ENCODE measurements at places on chromosomes 1 and 21.

GRCh38 chr1:214330715-214331114, 49.8 kb downstream of the SMYD2 start:
- no peak for DNase-seq

- no peak for DNase-seq
Measured at GRCh38 chr1:88079036-88079435, 605.0 kb upstream of the PKN2 start.

DNA sequence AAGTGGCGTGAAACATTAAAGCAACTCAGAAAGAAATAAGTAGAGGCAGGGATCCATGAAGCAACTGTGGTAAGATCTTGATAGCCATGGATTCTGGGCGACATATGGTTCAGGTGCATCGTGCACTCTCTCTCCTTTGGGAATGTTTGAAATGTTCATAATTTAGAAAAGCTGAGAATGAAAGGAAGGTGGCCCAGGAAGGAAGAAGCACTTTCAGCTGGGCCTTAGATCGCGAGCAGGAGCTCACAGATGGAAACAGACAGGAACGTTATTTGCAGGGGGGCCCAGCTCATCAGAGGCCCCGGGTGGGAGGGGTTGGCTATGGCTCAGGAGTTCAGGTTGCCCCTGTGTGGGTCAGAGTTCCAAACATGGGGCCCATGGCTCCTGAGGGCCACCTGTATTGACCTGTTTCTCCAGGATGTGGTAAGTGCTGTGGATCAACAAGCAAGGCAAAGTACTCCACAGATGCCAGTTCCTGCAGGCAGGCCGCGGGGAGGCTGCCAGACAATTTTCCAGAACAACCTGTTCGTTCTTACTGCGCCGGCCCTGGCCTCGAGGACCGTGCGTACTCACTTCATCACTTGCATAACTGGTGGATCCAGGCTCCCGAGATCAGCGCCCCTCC, 253.2 kb downstream of the TOMM20 start:
- no peak for DNase-seq

GRCh38 chr1:78035121-78035520, 10.6 kb upstream of the GIPC2 start:
- DNase-seq, result no peak

DNA sequence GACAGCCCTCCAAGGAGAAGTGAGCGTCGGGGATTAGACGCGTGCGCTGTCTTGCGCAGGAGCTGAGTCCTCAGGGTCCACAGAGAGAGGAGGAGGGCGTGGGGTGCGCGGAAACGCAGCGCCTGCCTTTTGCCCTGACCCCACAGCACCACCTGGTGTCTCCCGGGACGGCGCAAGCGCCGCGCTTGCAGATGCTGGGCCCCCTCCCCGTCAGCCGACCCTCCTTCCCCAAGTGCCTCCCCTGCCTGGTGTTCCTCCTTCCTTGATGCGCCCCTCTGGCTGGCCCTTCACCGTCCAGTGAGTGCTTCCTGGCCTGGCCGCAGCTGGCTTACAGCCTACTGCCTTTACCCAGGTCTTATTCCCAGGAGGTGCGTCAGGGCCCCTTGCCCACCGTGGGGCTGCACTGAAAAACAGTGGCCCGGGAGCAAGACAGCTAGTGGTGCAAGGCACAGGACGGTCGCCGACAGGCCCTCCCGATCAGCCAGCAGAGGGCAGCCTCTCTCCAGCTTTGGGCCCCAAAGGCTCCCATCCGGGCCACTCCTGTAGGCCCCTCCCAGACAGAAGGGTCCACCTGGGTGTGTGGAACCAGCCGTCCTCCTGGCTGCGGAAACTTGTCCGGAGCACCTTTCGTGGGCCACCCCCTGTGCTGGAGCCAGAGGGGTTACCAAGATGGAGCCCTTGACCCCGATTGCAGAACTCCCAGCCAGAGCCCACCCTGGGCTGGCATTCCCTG, 12.9 kb upstream of the PHLDA3 start:
- peak; percentile 68 for DNase-seq

DNA sequence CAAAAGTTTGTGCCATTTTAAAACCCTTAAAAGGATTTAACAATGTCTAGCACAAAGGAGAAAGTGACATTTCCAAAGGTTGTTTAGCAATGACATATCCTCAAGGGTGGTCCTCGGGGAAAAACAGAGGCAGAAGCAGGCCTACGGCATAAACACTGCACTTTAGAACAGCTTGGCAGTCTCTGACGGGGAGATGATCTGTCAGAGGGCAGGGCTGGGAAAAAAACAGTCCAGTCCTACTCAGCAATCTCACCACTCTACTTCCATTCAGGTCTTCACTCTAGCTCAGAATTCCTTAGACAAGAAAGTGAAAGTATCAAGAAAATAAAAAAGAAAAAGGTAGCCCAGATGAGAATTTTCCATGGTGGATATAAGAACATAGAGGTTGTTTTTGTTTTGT, 4.1 kb downstream of the CRYZ start:
- no peak for DNase-seq

- DNase-seq, result no peak
Measured at GRCh38 chr1:151540982-151541377, 871 bp downstream of the TUFT1 start.

DNA sequence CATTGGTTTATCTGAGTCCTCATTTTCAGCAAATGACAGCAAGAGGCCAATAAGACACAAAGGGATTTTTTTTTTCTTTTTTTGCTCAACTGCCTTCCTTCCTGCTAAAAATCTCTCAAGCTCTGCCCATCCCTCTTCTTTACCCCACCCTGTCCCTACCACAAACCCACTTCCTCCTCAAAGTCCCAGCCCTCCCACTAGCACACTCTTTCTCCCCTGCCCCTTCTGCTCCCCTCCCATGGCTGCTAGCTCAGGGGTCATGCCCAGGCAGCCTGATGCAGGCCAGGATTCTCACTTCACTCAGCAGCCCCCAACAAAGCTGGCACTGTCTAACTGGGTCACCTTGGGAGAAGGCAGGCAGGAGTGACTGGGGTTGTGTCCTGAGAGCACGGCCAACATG, 28.8 kb upstream of the PPP2R5A start:
- DNase-seq, result no peak

- no peak for DNase-seq
Measured at GRCh38 chr1:210213335-210213734, 19.3 kb upstream of the SERTAD4 start.

DNA sequence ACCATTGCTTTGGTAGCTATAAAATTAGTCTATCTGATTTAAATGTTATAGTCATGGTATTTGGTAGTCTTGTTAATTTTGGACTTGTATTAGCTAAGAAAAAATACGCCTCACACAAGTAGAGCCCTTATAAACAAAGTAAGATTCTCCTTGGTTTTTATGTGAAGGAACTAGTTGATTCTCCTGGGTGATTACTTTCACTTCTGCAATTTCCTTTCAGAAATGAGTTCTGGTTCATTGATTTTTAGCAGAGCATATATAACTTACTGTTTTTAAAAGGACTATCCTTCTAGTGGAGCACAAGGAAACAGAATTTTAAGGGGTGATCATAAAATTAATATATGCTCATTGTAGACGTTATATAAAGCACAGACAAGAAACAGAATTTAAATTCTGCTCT, 120.1 kb downstream of the BACH1 start:
- DNase-seq, result no peak

GRCh38 chr1:32954168-32954567, 10.4 kb downstream of the RNF19B start:
- no peak for DNase-seq

- no peak for DNase-seq
Measured at GRCh38 chr1:34398916-34399275, 222.2 kb downstream of the C1orf94 start.

DNA sequence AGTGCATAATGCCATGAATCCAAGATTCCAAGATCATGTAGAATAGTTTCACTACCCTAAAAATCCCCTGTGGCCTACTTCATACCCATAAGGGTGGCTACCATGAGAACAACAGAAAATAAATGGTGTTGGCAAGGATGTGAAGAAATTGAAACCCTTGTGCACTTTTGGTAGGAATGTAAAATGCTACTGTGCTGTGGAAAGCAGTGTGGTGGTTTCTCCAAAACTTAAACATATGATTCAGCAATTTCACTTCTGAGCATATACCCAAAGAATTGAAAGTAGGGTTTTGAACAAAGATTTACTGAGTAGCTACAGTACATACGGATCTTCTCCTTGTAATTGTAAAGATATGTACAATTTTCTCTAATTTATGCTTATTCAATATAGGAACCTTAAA, 16.0 kb downstream of the FNBP1L start:
- no peak for DNase-seq

GRCh38 chr1:219527994-219528393, 84.9 kb downstream of the ZC3H11B start:
- DNase-seq, result no peak

DNA sequence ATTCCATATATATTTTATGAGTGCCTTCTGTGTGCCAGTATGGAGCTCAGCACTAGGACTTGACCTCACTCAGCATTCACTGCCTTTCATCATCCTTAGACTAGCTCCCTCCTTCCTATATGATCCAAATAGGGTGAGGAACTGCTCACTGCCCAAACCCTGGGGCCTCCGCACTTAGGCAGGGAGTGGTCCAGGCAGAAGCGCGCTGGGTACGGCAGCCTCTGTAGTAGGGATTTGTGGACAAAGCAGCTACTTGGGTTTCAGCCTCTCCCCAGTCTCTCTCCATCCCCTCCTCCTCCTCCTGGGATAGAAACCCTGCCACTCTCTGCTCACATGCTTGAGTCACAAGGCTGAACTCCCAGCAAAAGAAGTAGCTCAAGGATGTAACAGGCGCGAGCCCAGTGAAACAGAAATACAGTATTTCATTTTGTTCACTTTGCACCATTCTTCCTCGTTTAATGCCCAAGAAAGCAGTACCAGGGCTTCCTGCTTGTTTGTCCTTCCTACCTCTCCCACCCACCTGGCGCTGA, 32.9 kb downstream of the PLEKHA6 start:
- DNase-seq, result no peak

DNA sequence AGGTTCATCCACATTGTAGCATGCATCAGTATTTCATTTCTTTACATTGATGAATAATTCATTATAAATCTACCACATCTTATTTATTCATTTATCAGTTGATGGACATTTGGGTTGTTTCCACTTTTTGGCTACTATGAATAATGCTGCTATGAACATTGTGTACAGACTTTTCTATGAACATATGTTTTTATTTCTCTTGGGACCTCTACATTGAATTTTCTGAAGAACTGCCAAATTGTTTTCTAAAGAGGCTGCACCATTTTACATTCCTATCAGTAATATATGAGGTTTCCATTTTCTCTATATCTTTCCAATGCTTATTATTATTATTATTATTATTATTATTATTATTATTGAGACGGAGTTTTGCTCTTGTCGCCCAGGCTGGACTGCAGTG, 81.3 kb upstream of the SELENON start:
- DNase-seq, result no peak

- DNase-seq, result no peak
Measured at GRCh38 chr1:167500283-167500860, 18.0 kb downstream of the CD247 start.

GRCh38 chr1:208201229-208201628, 43.0 kb downstream of the PLXNA2 start:
- DNase-seq, result no peak

DNA sequence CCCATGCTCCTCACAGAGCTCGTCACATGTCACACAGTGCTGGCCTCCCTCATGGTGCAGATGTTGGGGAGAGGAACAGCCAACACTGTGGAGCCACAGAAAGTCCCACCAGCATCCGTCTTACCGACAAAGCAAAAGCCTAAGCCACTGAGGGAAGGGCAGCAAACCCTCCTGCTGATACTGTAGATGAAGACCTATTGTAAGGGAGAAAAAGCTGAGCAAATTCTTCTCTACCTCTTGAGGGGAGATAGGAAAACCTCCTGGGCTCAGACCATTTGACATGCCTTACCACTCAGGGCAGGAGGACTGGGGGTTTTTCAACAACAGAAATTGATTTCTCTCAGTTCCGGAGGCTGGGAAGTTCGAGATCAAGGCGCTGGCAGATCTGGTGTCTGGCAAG, 95.9 kb downstream of the WDR64 start:
- no peak for DNase-seq

GRCh38 chr1:15226388-15227255, 20.4 kb upstream of the FHAD1 start:
- no peak for DNase-seq

DNA sequence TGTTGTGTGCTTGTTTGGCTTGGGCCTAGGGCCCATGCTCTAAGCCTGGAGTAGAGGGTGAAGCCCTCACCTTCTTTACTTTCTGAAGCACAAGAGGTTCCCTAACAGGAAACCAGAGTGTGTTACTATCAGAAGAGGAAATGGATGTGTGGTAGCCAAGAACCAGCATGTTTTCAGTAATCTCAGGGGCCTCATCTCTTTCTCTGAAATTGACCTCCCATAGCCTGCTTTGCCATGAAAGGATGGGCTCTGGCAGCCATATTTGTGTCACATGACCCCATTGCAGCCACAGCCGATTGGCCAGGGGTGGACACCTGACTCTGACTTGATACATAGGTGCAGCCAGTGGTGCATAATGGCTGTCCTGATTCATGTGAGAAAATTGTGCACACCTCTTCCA, 18.6 kb downstream of the A3GALT2 start:
- no peak for DNase-seq

GRCh38 chr1:198125995-198126735, 30.6 kb upstream of the NEK7 start:
- no peak for DNase-seq

DNA sequence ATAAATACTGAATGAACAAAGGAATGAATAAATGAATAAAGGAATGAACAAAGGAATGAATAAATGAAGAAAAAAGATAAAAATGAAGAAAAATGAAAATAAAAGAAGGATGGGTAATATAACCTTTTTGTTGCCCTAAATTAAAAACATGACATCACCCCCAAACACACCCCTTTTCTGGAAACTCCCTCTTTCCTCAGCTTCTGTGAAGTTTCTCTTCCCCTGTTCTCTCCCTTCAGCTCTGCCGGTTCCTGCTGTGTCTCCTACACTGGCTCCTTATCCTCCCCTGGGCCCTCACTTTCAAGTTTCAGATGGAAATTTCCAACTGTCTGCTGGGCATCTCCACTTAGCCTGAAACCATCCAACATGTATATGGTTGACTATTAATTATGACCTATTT, 37.9 kb downstream of the RAB3B start:
- DNase-seq, result no peak

- no peak for DNase-seq
Measured at GRCh38 chr1:221031458-221032203, 152.4 kb downstream of the HLX start.

DNA sequence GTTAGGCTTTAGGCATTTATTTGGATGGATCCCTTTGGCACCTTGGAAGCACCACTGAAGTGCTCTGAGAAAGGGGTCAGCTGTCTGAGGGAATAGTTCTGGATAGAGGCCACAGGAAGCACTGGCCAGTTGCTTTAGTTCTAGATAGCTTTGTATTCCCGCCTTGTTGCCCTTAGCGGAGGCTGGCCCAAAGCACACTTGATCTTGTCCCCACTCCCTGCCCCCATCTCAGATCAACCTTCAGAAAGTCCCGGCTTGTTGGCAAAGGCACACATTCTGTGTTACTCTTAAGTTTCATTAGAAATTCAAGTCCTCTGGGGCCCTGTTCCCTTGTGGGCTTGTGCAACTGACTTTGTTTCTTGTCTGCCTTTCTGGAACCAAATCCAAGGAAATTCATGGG, 15.2 kb upstream of the NBL1 start:
- no peak for DNase-seq

Data from stimulated activated CD8-positive, alpha-beta memory T cell treated with anti-CD3 and anti-CD28 coated beads, Interleukin-4, amount 100 ng/mL, for 24 hours (primary cell).